ENCODE measurements at places on chromosomes 2 and 18. TPM values are rescaled to one million over a fixed set of nuclear protein-coding genes. Genes with fewer than 3 reads are reported as not detected.

DNA sequence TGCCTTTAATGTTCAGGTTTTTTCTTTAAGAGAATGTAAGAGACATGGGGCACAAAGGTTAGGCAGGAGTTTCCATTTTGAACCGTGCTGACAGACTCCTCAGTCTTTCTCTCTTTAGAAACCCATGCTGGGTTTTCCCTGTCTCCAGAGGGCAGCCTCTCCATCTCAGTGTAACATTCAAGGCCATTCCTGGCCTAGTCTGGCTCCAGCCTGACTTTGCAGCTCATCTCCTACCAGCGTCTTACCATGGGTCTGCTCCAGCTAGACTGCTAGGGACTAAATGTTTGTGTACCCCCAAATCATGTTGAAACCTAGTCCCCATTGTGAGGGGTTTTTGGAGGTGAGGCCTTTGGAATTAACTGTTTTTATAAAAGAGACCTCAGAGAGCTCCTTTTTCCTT lies 9.8 kb upstream of the CLIP4 start:
- H3K27ac ChIP-seq, result no peak overlapping the region
- no peak overlapping the region for H3K4me3 ChIP-seq
- H3K4me1 ChIP-seq, result peaks cover 10% of the 10 kb centered on the region
- no peaks in the 10 kb centered on the region for H3K27me3 ChIP-seq

C2orf66 gene
- total RNA-seq, result 0.27 TPM

GRCh38 chr2:113861740-113862139 lies 28.1 kb upstream of the ACTR3 start:
- H3K27ac ChIP-seq, result no peak overlapping the region
- peaks cover 4% of the 10 kb centered on the region for H3K4me1 ChIP-seq
- DNase-seq, result no peak

DNA sequence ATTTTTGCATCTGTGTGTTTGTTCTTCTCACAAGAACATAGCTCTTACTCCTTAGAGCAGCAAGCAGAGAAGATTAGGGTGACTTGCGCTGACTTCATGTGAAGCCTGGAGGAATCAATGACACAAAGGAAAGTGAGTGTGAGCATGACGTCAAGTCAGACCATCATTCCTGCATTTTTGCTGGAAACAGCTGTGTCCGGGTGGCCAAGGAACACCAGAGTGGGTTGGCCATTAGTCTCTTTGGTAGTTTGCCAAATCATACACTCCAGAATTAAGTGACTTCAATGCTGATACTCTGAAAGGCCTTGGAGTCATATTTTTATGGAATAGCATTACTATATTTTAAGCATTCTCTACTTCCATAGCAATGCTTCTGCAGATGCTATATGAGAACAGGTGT lies 597.2 kb downstream of the DCDC2C start:
- DNase-seq, result no peak
- no peaks in the 10 kb centered on the region for H3K36me3 ChIP-seq
- no peaks in the 10 kb centered on the region for H3K4me1 ChIP-seq
- no peak overlapping the region for H3K27ac ChIP-seq

DNA sequence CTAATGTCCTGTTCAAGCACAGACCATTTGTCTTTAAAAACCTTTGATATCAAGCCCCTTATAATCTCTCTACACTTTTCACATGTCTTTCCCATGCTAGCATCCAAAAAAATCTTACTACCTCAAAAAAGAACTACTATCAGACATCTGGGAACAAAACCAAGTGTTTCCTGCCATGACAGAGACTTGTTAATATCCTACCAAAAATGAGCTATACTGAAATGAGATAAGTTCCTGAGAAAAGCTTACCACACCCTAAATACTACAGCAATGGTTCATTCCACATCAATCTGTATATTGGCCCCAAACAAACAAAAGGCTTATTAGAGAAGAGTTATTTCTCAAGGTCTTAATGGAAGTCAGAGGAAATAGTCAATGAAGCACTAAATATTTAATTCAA lies 230.1 kb downstream of the DYM start:
- H3K27me3 ChIP-seq, result no peaks in the 10 kb centered on the region
- H3K36me3 ChIP-seq, result peaks cover 8% of the 10 kb centered on the region
- no peak for DNase-seq
- peaks cover 7% of the 10 kb centered on the region for H3K4me1 ChIP-seq
- no peak overlapping the region for H3K27ac ChIP-seq

GRCh38 chr18:76357174-76357573 lies 137.9 kb downstream of the ZNF516 start:
- H3K4me1 ChIP-seq, result no peaks in the 10 kb centered on the region
- DNase-seq, result peak; percentile 80
- H3K4me3 ChIP-seq, result no peak overlapping the region
- no peaks in the 10 kb centered on the region for H3K27me3 ChIP-seq
- peaks cover 28% of the 10 kb centered on the region for H3K36me3 ChIP-seq

ERICH2 gene
- not detected for total RNA-seq

STPG4 gene
- 0.37 TPM for total RNA-seq

GRCh38 chr18:62634979-62635630 lies 80.2 kb upstream of the PHLPP1 start:
- no peak overlapping the region for H3K27ac ChIP-seq
- no peaks in the 10 kb centered on the region for H3K4me1 ChIP-seq

- H3K4me3 ChIP-seq, result peak overlapping the region; percentile 24
- H3K4me1 ChIP-seq, result peaks cover 42% of the 10 kb centered on the region
- peak overlapping the region; percentile 87 for H3K27ac ChIP-seq
- DNase-seq, result no peak
- no peaks in the 10 kb centered on the region for H3K36me3 ChIP-seq
- H3K27me3 ChIP-seq, result no peaks in the 10 kb centered on the region
These were observed 78.3 kb downstream of the MBP start for GRCh38 chr18:77054288-77054605.

GRCh38 chr2:154452906-154453493 lies 245.5 kb upstream of the KCNJ3 start:
- no peak overlapping the region for H3K27ac ChIP-seq
- H3K4me1 ChIP-seq, result peaks cover 14% of the 10 kb centered on the region
- H3K36me3 ChIP-seq, result no peaks in the 10 kb centered on the region
- no peak overlapping the region for H3K4me3 ChIP-seq

PAX3 gene
- total RNA-seq, result 2.3 TPM

GRCh38 chr2:12819103-12819475 lies 102.4 kb downstream of the TRIB2 start:
- no peak for DNase-seq
- peak overlapping the region; percentile 92 for H3K27ac ChIP-seq
- no peaks in the 10 kb centered on the region for H3K27me3 ChIP-seq

CNDP1 gene
- total RNA-seq, result not detected

- DNase-seq, result no peak
- H3K27me3 ChIP-seq, result peaks cover 42% of the 10 kb centered on the region
- no peaks in the 10 kb centered on the region for H3K36me3 ChIP-seq
These were observed 47.6 kb downstream of the G6PC2 start for GRCh38 chr2:168948621-168949212.

DNA sequence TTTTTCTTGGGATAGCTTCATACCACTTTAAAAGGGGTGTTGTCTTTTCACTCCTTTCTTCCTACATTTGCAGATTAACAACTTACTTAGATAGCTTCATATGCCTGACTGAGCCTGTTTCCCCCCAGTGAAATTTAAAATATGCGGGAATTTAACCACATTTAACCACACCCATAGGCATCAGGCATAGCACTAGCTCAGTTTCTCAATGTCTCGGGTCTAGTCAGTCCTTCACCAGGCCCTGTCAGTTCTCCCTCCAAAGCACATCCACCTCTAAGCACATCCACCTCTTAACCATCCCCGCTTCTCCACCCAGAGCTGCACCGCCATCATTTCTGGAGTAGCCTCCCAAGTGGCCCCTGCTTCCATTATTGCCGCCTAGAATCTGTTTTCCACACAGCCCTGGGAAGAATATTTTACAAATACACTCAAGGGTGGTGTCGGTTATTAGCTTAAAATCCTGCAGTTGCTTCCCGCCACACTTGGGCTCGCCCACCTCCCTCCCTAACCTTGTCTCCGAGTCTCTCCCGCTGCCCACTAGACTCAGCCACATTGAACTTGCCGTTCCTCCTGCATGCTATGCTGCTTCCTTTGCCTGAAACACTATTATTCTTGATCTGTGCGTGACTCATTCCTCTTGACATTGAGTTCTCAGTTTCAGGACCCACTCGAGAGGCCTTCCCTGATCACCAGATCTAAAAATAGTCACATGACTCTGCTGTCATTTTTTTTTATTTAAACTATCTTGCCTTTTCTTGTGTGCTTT lies 68.3 kb downstream of the SPTBN1 start:
- no peaks in the 10 kb centered on the region for H3K27me3 ChIP-seq
- peak overlapping the region; percentile 38 for H3K4me3 ChIP-seq
- H3K4me1 ChIP-seq, result peaks cover 65% of the 10 kb centered on the region
- peak overlapping the region; percentile 86 for H3K27ac ChIP-seq
- H3K36me3 ChIP-seq, result peaks cover 31% of the 10 kb centered on the region

- no peaks in the 10 kb centered on the region for H3K4me1 ChIP-seq
- H3K27ac ChIP-seq, result no peak overlapping the region
- no peaks in the 10 kb centered on the region for H3K27me3 ChIP-seq
- DNase-seq, result no peak
- H3K4me3 ChIP-seq, result no peak overlapping the region
- no peaks in the 10 kb centered on the region for H3K36me3 ChIP-seq
These were observed 262.1 kb downstream of the MYCN start for GRCh38 chr2:16202266-16203020.

GRCh38 chr2:61173116-61173515 lies 11.1 kb downstream of the C2orf74 start:
- H3K4me3 ChIP-seq, result no peak overlapping the region
- H3K27ac ChIP-seq, result no peak overlapping the region
- DNase-seq, result no peak
- H3K36me3 ChIP-seq, result peaks cover 2% of the 10 kb centered on the region

ALLC gene
- not detected for total RNA-seq

SERPINB13 gene
- not detected for total RNA-seq

- no peak for DNase-seq
- H3K27ac ChIP-seq, result no peak overlapping the region
- no peaks in the 10 kb centered on the region for H3K27me3 ChIP-seq
- no peak overlapping the region for H3K4me3 ChIP-seq
These were observed 39.0 kb downstream of the SLC39A10 start for GRCh38 chr2:195696012-195696411.

DNA sequence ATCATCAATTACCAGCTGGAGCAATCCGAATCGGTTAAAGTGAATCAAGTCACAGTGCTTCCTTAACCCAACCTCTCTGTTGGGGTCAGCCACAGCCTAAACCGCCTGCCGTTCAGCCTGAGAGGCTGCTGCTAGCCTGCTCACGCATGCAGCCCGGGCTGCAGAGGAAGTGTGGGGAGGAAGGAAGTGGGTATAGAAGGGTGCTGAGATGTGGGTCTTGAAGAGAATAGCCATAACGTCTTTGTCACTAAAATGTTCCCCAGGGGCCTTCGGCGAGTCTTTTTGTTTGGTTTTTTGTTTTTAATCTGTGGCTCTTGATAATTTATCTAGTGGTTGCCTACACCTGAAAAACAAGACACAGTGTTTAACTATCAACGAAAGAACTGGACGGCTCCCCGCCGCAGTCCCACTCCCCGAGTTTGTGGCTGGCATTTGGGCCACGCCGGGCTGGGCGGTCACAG lies 496 bp upstream of the ITGA4 start:
- no peaks in the 10 kb centered on the region for H3K36me3 ChIP-seq
- peak overlapping the region; percentile 8 for H3K27ac ChIP-seq
- peaks cover 7% of the 10 kb centered on the region for H3K27me3 ChIP-seq
- peaks cover 25% of the 10 kb centered on the region for H3K4me1 ChIP-seq

GAREM1 gene
- 1.7 TPM for total RNA-seq

RNF181 gene
- 77.3 TPM for total RNA-seq

DNA sequence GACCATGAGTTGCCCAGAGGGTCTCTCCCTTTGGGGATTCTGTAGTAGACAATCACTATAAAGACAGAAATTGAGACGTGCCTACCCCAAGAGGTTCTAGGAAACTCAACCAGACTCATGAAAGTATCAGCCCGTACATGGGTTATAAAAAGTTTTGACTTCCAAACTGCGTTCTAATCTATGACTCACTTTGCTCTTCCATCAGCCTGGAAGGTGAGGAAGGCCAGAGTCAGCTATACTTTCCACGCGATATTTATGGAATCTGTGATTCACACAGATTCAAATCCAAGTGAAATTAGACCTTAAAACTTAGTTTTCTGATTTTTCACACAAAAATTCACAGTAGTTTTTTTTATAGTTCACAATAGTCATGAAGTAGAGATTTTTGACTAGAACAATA lies 7.7 kb upstream of the LYPD1 start:
- H3K27me3 ChIP-seq, result peaks cover 17% of the 10 kb centered on the region
- H3K4me3 ChIP-seq, result no peak overlapping the region
- no peaks in the 10 kb centered on the region for H3K36me3 ChIP-seq
- no peaks in the 10 kb centered on the region for H3K4me1 ChIP-seq
- no peak overlapping the region for H3K27ac ChIP-seq
- DNase-seq, result no peak

- H3K27me3 ChIP-seq, result peaks cover 14% of the 10 kb centered on the region
- H3K36me3 ChIP-seq, result no peaks in the 10 kb centered on the region
- no peak for DNase-seq
- no peak overlapping the region for H3K4me3 ChIP-seq
- no peak overlapping the region for H3K27ac ChIP-seq
- H3K4me1 ChIP-seq, result no peaks in the 10 kb centered on the region
These were observed 85.4 kb upstream of the ZCCHC2 start for GRCh38 chr18:62437235-62438017.

DSG1 gene
- total RNA-seq, result not detected

IL36RN gene
- total RNA-seq, result not detected

DNA sequence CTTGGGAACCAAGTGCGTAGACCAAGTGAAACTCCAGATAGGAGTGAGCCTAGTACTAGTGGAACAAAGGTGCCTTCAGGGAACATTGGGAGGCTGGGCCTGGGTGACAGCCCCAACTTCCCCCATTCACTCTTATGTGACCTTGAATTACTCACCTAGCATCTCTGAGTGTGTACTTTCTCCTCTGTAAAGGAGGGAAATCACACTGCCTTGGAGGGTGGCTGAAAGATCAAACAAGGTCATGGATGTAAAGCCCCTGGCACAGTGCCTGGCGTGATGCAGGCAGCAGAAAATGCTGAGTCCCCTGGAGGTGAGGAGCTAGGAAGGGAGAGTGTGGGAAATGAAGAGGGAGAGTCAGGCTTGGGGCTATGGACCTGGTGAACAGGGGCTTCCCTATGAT lies 45.9 kb downstream of the MARCO start:
- H3K36me3 ChIP-seq, result no peaks in the 10 kb centered on the region
- H3K27ac ChIP-seq, result no peak overlapping the region
- no peaks in the 10 kb centered on the region for H3K4me1 ChIP-seq
- peak; percentile 40 for DNase-seq

GRCh38 chr2:238075397-238075796 lies 14.6 kb downstream of the SCLY start:
- no peak overlapping the region for H3K27ac ChIP-seq
- peaks cover 61% of the 10 kb centered on the region for H3K36me3 ChIP-seq
- no peaks in the 10 kb centered on the region for H3K27me3 ChIP-seq
- DNase-seq, result no peak

DNA sequence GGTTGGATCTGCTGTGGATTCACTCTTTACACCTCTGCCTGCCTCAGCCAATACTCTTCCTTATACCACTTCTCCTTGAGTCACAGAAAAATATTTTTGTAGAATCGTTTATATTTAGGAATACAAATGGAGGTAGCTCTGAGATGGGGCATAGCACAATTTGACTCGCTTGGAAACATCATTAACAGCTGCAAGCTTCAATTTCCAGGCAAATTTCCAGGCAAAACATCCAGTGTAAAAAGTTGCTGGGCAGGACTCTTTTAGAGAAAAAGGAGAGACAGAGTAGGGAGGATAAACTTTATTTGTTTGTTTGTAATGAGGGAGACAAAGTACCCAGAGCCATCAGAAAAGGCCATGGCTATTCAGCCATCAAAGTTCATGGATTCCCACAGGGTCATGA lies 74.4 kb upstream of the SOX11 start:
- peaks cover 10% of the 10 kb centered on the region for H3K4me1 ChIP-seq
- DNase-seq, result no peak
- H3K27ac ChIP-seq, result peak overlapping the region; percentile 11
- H3K36me3 ChIP-seq, result no peaks in the 10 kb centered on the region
- H3K27me3 ChIP-seq, result peaks cover 13% of the 10 kb centered on the region

CRIM1 gene
- 194 TPM for total RNA-seq
